Activated CD4-positive, alpha-beta memory T cell treated with anti-CD3 and anti-CD28 coated beads, Interleukin-2, amount 10 ng/mL, durations not matched to agents 7 days and 5 days (primary cell): ENCODE measurements at places on chromosomes 6 and 20. TPM values are rescaled to one million over a fixed set of nuclear protein-coding genes. Genes with fewer than 3 reads are reported as not detected.

The CCN2 gene
- total RNA-seq, result not detected

The POPDC3 gene
- not detected for total RNA-seq

The RBL1 gene
- 45.2 TPM for total RNA-seq

The BAK1 gene
- 97.9 TPM for total RNA-seq

DNA sequence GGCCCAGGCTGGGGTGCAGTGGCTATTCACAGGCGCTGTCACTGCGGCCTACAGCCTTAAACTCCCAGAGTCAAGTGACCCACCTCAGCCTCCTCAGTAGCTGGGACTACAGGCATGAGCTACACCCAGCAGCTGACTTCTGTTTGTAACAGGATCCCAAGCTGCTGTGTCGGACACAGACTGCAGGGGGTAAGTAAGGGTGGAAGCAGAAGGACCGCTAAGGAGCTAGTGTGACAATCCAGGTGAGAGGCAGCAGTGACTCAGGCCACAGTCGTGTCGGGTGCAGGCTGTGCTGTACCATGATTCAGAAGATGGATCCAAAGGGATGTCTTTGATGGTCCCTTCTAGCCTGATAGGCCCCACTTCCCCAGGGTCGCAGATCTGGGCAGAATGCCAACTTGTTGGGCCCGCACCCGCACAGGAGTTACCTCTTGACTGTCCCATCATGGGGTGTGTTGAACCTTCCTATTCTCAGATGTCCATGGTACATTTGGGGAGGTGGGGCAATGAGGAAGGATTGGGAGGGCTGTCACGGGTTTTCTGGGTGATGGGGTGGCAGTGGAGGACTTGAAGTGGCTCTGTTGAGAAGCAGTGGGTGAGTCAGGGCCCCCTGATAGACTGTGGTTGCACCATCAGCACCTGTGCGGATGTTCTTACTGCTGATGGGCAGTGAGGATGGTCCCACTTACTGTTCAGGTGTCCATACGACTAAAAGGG, 25.3 kb downstream of the AAR2 start:
- H3K4me3 ChIP-seq, result no peak overlapping the region
- peaks cover 7% of the 10 kb centered on the region for H3K36me3 ChIP-seq
- H3K27ac ChIP-seq, result no peak overlapping the region
- H3K27me3 ChIP-seq, result no peaks in the 10 kb centered on the region
- no peaks in the 10 kb centered on the region for H3K4me1 ChIP-seq
- no peak for DNase-seq

- H3K27me3 ChIP-seq, result no peaks in the 10 kb centered on the region
- H3K4me3 ChIP-seq, result no peak overlapping the region
- no peaks in the 10 kb centered on the region for H3K36me3 ChIP-seq
- H3K4me1 ChIP-seq, result no peaks in the 10 kb centered on the region
- H3K27ac ChIP-seq, result no peak overlapping the region
Measured at GRCh38 chr6:128242765-128243403, 277.5 kb downstream of the PTPRK start.

GRCh38 chr6:42217157-42217518, 523 bp downstream of the MRPS10 start:
- H3K36me3 ChIP-seq, result peaks cover 20% of the 10 kb centered on the region
- no peaks in the 10 kb centered on the region for H3K27me3 ChIP-seq
- peaks cover 33% of the 10 kb centered on the region for H3K4me1 ChIP-seq
- H3K27ac ChIP-seq, result peak overlapping the region; percentile 80
- no peak for DNase-seq
- peak overlapping the region; percentile 97 for H3K4me3 ChIP-seq

- H3K4me1 ChIP-seq, result no peaks in the 10 kb centered on the region
- DNase-seq, result no peak
- H3K36me3 ChIP-seq, result no peaks in the 10 kb centered on the region
- H3K27me3 ChIP-seq, result no peaks in the 10 kb centered on the region
Measured at GRCh38 chr6:101777646-101778045, 384.1 kb downstream of the GRIK2 start.

DNA sequence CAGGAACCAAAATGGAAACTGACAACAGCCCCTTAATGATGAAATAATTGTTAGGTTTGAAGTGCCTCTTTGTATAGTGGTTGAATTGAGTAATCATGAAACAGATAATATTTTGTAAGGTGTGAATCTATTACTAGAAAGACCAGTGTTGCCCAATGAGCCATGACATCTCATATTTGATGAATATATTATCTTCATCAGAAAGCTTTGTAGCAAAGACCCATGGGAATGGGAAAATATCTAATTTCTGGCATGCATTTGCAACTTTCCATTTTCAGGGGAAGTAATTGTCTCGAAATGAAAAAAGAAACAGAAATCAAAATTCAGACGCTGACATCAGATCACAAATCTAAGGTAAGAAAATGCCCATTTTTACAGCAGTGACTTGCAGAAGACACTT, 57.3 kb upstream of the LAMP5 start:
- H3K4me1 ChIP-seq, result no peaks in the 10 kb centered on the region
- DNase-seq, result no peak
- no peak overlapping the region for H3K27ac ChIP-seq
- no peaks in the 10 kb centered on the region for H3K27me3 ChIP-seq
- H3K36me3 ChIP-seq, result no peaks in the 10 kb centered on the region

DNA sequence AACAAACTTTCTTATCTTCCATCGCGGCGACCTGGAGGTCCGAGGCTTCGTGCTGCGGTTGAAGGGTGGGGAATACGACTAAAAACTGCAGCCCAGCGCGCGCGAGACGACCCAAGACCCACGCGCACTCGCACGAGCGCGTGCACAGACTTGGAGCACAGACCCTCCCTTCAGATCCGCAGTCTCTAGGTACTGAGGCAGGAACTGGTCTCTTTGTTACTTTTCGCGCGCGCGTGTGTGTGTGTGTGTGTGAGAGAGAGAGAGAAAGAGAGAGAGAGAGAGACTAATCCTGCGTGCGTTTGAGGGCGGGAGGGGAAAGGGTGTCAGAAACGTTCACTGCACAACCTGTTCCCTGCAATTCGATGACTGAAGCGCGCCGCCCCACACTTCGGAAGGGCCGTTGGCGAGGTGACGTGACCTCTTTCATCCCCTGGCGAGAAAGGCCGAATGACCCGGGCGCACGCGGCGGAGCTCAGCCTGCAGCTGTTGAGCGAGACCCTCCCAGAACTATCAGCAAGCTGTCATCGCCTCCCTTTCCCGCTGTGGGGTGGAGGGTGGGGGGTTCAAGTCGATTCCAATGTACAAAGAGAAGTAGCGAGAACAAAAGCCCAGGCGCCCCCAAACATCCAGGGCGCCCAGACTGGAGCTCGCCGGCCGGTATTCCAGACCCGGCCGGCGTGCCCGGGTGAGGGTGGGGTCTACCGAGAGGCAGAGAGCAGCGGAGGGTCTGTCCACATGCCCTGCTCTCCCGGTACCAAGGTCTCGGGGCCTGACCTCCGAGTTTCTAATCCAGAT, 1.5 kb upstream of the TUBB2B start:
- no peaks in the 10 kb centered on the region for H3K36me3 ChIP-seq
- peaks cover 45% of the 10 kb centered on the region for H3K4me1 ChIP-seq

- no peak overlapping the region for H3K27ac ChIP-seq
- H3K36me3 ChIP-seq, result no peaks in the 10 kb centered on the region
- no peak overlapping the region for H3K4me3 ChIP-seq
- peaks cover 43% of the 10 kb centered on the region for H3K27me3 ChIP-seq
- peaks cover 3% of the 10 kb centered on the region for H3K4me1 ChIP-seq
- no peak for DNase-seq
Measured at GRCh38 chr20:44171775-44172571, 15.0 kb downstream of the JPH2 start.

GRCh38 chr20:17233626-17234025, 6.8 kb downstream of the PCSK2 start:
- no peak overlapping the region for H3K27ac ChIP-seq
- peaks cover 9% of the 10 kb centered on the region for H3K27me3 ChIP-seq
- no peaks in the 10 kb centered on the region for H3K36me3 ChIP-seq

DNA sequence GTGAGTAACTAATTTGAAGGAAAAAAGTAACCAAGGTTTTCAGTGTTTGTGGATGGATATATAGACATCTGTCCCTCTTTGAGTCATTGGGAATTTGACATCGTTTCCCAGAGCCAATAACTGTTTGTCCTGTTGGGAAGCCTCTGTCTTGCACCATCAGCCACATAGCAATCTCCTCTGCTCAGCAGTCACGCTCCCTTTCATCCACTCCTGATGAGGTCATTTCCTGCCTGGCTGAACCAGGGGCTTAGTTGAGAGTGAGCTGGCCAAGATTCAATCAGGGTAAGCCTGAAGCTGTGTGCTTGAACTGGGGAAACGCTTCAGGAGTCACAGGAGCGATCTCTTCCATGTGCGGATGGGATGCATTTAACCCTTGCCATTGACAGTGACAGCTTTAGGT, 121.5 kb upstream of the FOXQ1 start:
- no peak overlapping the region for H3K4me3 ChIP-seq
- H3K27ac ChIP-seq, result no peak overlapping the region
- H3K27me3 ChIP-seq, result peaks cover 2% of the 10 kb centered on the region
- DNase-seq, result no peak
- no peaks in the 10 kb centered on the region for H3K4me1 ChIP-seq

- peaks cover 35% of the 10 kb centered on the region for H3K36me3 ChIP-seq
- H3K27ac ChIP-seq, result peak overlapping the region; percentile 33
- no peak overlapping the region for H3K4me3 ChIP-seq
- DNase-seq, result no peak
Measured at GRCh38 chr6:100466410-100467128, 1.8 kb upstream of the SIM1 start.

- peaks cover 6% of the 10 kb centered on the region for H3K4me1 ChIP-seq
- DNase-seq, result no peak
- H3K27me3 ChIP-seq, result peaks cover 19% of the 10 kb centered on the region
- H3K36me3 ChIP-seq, result no peaks in the 10 kb centered on the region
Measured at GRCh38 chr6:63549076-63549475, 23.2 kb upstream of the LOC128125822 start.

DNA sequence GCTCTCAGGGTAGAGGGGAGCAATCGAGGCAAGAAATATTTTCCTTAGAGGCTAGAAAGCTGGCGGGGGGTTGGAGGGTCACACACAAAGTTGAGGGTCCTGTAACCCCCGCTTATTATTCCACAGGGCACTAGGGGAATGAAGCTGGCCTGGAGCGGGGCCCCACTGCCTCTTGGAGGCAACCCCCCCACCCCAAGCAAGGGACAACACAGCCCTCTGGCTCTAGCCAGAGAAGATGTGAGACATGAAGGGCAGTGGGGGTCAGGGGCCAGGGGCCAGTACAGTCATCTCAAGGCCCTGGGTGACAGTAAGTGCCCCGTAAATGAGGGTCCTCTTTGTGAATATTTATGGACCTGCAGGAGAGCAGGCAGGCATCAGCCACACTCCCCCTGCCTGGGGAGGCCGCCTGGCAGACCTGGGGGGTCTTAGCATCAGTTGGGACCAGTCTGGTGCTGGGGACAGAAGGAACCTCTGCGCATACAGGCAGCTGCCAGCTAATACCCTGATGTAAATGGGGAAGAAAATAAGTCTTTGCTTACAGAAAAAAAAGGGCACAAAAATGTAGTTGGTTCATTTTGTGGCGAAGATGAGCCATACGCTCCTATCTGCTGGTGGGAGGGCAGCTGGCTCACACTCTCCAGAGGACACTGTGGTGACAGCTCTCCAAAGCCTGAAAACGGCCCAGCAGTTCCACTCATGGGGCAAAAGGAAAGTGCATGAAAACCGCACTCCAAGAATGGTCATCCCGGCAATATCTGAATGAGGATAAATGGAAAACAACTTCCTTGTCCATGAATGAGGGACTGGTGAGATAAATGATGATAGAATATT, 21.9 kb downstream of the SPATA2 start:
- H3K4me1 ChIP-seq, result peaks cover 36% of the 10 kb centered on the region
- H3K27me3 ChIP-seq, result no peaks in the 10 kb centered on the region
- peak overlapping the region; percentile 81 for H3K27ac ChIP-seq
- DNase-seq, result peak; percentile 48
